ENCODE measurements at places on chromosomes 7 and 10. TPM values are rescaled to one million over a fixed set of nuclear protein-coding genes. Genes with fewer than 3 reads are reported as not detected.

DNA sequence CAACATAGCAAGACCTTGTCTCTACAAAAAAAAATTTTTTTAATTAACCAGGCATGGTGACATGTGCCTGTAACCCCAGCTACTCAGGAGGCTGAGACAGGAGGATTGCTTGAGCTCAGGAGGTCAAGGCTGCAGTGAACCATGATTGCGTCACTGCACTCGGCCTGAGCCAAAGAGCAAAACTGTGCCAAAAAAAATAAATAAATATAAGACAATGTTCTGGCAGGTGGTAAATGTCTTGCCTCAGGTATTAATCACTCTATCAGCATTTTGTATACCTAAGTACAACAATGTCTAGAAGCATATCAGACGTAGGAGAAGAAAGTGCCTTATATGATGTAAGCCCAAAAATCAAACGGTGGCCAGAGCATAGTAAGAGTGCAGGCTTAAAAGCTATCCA is 427.8 kb upstream of the C7orf33 start:
- DNase-seq: no peak

GRCh38 chr7:39399986-39400385 is 166.2 kb upstream of the YAE1 start:
- no peak for DNase-seq

C7orf57 gene
- 0.29 TPM for total RNA-seq

HOXA6 gene
- total RNA-seq: 10.2 TPM

POR gene
- total RNA-seq: 45.2 TPM

GJC3 gene
- total RNA-seq: not detected

ADARB2 gene
- total RNA-seq: not detected

GRCh38 chr7:90288154-90288553 is 33.0 kb downstream of the FAM237B start:
- DNase-seq: no peak

ENKUR gene
- not detected for total RNA-seq

DNA sequence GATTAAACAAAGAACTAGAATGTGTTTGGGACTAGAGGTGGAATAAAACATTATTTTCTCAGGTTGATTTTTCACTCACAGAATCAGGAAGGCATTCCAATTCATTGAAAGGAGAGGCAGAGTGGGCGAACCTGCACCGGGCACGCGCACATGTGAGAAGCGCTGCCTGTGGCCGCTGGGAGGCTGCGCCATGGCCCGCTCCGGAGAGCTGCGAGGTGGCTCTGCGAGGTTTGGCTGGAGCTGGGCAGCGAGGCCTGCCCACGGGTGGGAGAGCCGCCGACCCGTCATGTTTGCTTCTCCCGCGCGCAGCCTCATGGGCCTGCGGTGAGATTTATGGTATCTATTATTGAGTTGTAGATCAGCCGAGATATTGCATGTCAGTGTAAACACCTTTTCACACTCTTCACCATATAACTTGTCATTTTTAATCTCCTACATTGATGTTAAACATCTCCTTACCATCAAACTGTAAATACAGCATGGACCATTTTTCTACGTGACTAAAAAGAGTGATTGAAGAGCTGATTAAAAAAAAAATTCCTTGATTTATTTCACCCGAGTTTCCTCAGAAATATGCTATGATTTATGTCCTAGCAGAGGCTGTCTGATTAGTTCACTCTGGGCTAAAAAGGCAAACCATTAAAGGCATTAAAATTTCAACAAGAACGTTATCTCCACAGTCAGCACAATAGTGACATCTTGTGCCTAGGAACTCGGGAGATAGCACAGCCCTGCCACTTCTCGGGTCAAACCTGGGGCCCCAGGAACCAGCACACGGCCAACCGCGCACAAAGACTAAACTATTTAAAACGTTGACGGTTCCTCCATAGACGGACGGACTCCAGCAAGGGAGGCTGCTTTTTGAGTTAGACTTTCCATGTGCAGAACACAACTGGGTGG is 96.6 kb upstream of the RNF32 start:
- no peak for DNase-seq

DNA sequence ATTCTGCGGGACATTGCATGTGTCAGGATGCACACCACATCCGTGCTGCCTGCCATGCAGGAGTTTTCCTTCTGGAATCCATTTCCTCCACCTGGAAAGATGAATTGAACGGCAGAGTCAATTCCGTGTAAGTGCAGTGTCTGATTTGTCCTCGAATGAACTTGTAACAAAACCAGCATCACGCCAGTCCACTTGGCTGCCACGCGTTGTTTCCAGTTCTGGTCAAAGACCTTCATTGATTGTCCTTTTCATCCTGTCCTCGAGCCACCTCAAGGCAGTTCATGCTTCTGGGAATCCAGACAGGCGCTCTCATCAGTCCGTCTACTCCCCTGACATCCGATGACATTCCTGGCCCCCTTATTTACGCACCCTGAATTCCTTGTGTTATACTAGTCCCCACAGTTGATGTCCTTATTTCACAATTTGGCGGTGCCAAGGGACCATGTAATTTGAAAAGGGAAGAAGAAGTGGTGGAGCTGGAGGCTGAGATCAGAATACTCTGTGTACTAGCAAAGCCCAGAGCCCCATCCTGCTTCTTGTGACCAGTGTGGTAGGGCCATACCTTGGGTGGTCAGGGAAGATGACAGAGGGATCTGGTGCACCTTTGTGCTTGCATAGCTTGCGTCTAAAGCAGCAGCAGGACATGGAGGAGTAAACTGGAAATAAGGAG is 502.2 kb downstream of the PLXNA4 start:
- no peak for DNase-seq

DNA sequence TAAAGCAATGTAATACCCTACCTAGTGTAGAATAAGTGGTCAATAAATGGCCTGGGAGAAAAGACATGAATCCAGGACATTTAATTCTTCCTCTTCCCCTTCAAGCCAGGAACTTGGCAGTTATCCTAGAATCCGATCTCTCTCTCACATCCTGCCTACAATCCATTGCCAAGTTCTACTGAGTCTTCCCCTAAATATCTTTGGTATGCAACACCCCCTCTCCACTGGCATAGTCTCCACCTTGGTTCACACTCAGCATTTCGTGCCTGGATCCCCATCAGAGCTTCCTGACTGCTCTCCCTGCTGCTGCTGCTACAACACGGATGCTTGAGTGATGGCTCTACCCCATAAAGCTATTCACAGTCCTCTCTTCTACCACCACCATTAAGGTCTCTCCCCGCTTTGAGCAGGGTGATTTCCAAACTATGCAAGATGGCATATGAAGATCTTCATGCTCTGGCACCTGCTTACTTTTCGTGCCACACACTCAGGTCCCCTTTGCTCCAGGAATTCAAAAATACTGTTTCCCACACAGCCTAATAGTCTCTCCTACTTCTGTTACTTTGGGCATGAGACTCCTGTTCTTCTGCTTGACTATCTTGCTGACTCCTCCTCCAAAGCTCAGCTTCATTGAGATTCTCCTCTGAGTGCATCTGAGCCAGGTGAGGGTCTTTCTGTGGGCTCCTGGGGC is 4.8 kb downstream of the ANK3 start:
- DNase-seq: no peak
